T-helper 17 cell (primary cell): ENCODE measurements at places on chromosomes 2 and 18. TPM values are rescaled to one million over a fixed set of nuclear protein-coding genes. Genes with fewer than 3 reads are reported as not detected.

- DNase-seq: no peak
- H3K27me3 ChIP-seq: no peaks in the 10 kb centered on the region
- H3K4me1 ChIP-seq: peaks cover 14% of the 10 kb centered on the region
- no peak overlapping the region for H3K27ac ChIP-seq
These were observed 52.7 kb upstream of the PELI1 start for GRCh38 chr2:64196963-64197362.

DNA sequence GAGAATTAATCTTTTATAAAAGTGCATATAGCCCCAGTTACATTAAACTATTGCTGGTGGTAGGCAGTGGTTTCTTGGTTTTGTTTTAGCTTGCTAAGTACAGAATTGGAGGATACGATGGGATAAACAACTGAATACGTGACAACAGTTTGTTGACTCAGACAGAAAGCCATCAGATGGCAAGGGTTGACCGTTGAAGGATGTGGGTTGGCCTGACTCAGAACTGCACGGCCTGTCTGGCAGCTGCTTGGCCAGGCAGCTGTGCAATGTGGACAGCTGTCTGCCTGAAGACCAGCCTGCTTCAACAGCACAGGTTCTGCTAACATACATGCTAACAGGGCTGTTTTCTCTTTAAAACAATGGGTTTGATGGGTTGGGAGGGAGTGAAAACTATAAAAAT is 46.6 kb downstream of the PRKRA start:
- H3K4me3 ChIP-seq: no peak overlapping the region
- H3K36me3 ChIP-seq: no peaks in the 10 kb centered on the region
- no peak overlapping the region for H3K27ac ChIP-seq
- peaks cover 7% of the 10 kb centered on the region for H3K4me1 ChIP-seq

- no peak overlapping the region for H3K4me3 ChIP-seq
- DNase-seq: no peak
- peaks cover 49% of the 10 kb centered on the region for H3K4me1 ChIP-seq
- H3K36me3 ChIP-seq: peaks cover 3% of the 10 kb centered on the region
- no peaks in the 10 kb centered on the region for H3K27me3 ChIP-seq
- peak overlapping the region; percentile 56 for H3K27ac ChIP-seq
These were observed 78.5 kb upstream of the STK17B start for GRCh38 chr2:196249860-196250259.

GRCh38 chr18:25349131-25349925 is 2.6 kb downstream of the ZNF521 start:
- H3K27ac ChIP-seq: no peak overlapping the region
- no peak for DNase-seq
- H3K4me3 ChIP-seq: peak overlapping the region; percentile 82
- H3K36me3 ChIP-seq: peaks cover 4% of the 10 kb centered on the region
- H3K4me1 ChIP-seq: peaks cover 7% of the 10 kb centered on the region

DNA sequence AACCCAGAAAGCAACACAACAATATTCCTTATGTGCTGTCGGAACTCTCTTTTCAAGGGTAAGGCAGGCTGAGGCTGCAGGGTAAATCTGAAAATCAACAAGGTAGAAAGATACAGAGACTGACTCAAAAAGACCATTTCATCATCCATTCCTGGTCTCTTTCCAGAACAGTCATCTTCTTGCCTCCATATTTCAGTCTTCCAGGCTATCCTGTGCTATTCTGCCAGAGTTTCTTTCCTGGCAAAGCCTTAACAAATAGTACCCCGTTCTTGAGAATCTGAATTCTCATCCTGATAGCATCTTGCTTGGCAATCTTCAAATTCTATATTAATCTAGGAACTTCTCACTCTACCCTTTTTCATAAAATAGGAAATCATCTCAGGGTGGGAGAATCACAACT is 15.5 kb downstream of the DPP10 start:
- no peak for DNase-seq
- no peaks in the 10 kb centered on the region for H3K4me1 ChIP-seq
- H3K4me3 ChIP-seq: no peak overlapping the region
- peaks cover 9% of the 10 kb centered on the region for H3K27me3 ChIP-seq
- H3K27ac ChIP-seq: no peak overlapping the region

- H3K27ac ChIP-seq: peak overlapping the region; percentile 60
- no peak for DNase-seq
- H3K4me1 ChIP-seq: peaks cover 30% of the 10 kb centered on the region
- no peaks in the 10 kb centered on the region for H3K36me3 ChIP-seq
These were observed 10.9 kb downstream of the CERS6 start for GRCh38 chr2:168466834-168467565.

DNA sequence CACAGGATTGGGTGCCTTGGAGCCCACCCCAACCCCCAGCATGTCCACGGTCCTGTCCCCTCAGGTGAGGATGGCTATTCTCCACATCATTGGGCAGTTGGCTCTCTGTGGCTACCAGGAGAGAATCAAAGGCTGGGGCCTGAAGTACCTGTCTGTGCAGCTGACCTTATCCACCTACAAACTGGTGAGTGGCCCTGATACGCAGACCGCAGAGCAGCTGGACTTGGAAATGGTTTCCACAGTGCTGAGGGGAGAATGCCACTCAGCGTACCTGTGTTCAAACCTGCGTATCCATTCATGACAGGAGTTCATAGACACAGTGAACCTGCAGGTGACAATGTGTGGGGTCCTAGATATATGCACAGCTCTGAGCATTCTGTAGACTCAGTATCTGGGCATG is 21.6 kb downstream of the MROH2A start:
- H3K36me3 ChIP-seq: no peaks in the 10 kb centered on the region
- DNase-seq: no peak
- H3K4me3 ChIP-seq: no peak overlapping the region
- H3K27me3 ChIP-seq: peaks cover 41% of the 10 kb centered on the region
- no peaks in the 10 kb centered on the region for H3K4me1 ChIP-seq

DNA sequence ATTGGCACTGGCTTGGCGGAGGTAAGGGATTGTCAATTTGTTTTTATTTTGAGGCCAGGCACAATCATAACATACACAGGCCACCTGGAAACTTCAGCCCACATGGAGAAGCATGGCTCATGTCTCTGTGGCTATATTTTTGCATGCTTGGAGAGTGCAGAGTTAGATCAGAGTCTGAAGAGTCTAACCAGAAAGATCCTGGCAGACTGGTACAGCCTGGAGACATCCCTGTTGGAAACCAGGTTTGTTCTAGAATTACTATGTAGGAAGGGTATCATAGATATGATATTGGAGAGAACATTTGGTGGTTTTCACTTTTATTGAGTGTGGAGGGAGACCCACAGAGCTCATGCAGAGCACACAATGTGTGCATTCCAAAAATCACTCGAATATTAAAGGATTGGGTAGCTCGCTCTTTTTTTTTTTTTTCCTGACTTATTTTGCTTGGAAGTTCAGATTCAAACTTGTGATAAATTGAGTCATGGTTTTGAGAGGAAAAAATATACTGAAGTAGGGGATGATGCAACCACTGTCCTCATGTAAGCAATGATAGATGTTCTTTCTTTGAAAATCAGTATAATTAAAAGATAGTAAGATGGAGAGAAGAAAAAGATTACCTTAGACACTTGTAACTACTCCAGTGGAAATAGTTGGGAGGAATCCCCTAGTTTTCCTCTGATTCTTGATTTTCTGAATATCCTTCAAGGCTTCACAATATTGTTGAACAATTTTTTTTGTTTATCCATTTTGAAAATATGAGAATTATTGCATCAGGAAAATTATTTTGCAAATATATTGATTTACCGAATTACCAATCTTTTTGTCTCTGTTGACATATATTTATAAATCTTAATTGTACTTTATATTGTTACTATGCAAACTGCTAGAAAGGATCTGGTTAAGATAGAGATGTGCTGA is 185.7 kb upstream of the ZEB2 start:
- no peak overlapping the region for H3K4me3 ChIP-seq
- no peak for DNase-seq
- no peak overlapping the region for H3K27ac ChIP-seq
- peaks cover 31% of the 10 kb centered on the region for H3K27me3 ChIP-seq
- peaks cover 3% of the 10 kb centered on the region for H3K36me3 ChIP-seq

DNA sequence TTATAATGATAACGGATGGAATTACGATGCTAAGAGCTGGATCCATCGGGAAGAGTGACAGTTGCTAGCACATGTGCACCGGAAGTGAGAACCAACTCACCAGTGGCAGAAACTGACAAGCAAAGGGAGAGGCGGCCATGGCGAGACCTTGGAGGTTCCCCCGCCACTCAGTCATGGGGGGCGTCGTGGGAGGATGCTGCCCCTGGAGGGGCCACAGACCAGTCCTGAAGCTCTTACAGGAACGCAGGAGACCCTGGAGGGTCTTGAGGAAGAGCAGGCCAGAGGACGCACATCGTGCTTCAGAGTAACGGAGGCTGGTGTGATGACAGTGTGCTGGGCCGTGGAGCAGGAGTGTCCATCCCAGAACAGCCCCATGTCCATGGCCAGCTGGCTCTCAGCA is 53.1 kb upstream of the KCNG2 start:
- DNase-seq: no peak
- no peaks in the 10 kb centered on the region for H3K4me1 ChIP-seq
- H3K4me3 ChIP-seq: no peak overlapping the region
- no peak overlapping the region for H3K27ac ChIP-seq

The PER2 gene
- total RNA-seq: 40.7 TPM

The GNLY gene
- 9.9 TPM for total RNA-seq

The DQX1 gene
- not detected for total RNA-seq
